IMR-90 (cell line): ENCODE measurements at places on chromosomes 3 and 15.

- DNase-seq, result no peak
Observed at GRCh38 chr3:101996832-101997231, 147.5 kb downstream of the NFKBIZ start.

- DNase-seq, result no peak
Observed at GRCh38 chr3:172033396-172033795, 6.0 kb upstream of the FNDC3B start.

GRCh38 chr3:58164199-58164879 is 46.4 kb downstream of the DNASE1L3 start:
- peak; percentile 81 for DNase-seq

DNA sequence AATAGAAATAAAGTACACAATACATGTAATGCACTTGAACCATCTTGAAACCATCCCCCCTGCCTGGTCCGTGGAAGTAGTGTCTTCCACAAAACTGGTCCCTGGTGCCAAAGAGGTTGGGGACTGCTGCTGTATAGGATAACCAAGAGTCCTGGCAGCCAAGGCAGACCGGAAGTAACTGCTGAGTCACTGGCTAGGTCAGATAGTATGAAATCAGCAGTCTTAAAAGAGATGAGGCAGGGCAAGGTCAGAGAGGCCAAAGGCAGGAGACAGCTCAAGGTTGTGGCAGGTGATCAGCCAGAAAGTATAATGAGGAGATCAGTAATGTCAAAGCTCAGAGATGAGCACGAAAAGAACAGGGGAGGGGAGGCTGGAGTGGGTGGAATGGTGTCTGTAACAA is 60.2 kb downstream of the MAP3K13 start:
- peak; percentile 35 for DNase-seq

GRCh38 chr15:67927501-67928168 is 87.8 kb upstream of the RNU6-1 start:
- DNase-seq, result peak; percentile 97

DNA sequence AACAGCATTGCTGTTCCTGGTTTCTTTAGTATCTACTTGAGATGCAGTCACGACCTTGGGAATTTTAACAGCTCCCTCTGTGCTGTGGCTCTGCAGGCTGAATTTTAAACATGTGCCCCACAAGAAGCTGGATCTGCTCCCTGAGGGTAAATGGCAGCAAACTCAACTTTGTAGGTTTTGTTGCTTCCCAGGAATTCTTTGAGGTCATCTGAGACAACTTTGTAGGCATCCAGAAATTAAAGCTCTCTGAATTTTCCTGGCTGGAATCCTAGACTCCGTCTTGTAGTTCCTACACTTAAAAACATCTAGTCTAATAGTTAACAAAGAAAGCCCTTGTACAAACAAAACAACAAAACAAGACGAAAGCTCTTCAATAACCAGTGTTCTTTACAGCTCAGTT is 366.3 kb downstream of the FEZF2 start:
- DNase-seq, result peak; percentile 5

GRCh38 chr3:153967260-153967659 is 153.9 kb upstream of the ARHGEF26 start:
- no peak for DNase-seq

- peak; percentile 13 for DNase-seq
Observed at GRCh38 chr3:99012051-99012450, 110.6 kb upstream of the DCBLD2 start.

DNA sequence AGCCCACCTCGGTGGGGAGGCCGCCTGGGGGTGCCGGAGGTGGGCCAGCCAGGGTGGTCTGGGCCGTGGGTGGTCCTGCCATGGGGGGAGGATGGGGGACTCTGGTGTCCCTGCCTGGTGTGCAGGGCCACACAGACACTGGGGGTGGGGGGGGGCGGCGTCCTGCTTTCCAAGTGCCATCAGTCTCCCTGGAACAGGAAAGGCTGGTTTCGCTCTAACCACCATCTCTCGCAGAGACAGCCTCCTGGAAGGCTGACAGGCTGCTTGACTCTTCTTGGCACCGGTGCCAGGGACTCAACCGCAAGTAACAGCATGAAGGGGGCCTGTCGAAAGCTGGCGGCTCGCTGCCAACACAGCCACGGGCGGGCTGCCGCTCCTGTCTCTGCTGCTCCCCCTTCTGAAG is 40.3 kb downstream of the RGMA start:
- DNase-seq, result no peak

- DNase-seq, result no peak
Observed at GRCh38 chr3:9064850-9065249, 101.6 kb upstream of the RAD18 start.

GRCh38 chr3:13884851-13885703 is 5.2 kb upstream of the WNT7A start:
- no peak for DNase-seq

GRCh38 chr3:12841149-12841969 is at the start of gene RPL32:
Gene RPL32, minus strand, starts transcription at chr3:12841565. Its CDS starts 1,328 bp downstream, at chr3:12840237.
- peak; percentile 96 for DNase-seq

DNA sequence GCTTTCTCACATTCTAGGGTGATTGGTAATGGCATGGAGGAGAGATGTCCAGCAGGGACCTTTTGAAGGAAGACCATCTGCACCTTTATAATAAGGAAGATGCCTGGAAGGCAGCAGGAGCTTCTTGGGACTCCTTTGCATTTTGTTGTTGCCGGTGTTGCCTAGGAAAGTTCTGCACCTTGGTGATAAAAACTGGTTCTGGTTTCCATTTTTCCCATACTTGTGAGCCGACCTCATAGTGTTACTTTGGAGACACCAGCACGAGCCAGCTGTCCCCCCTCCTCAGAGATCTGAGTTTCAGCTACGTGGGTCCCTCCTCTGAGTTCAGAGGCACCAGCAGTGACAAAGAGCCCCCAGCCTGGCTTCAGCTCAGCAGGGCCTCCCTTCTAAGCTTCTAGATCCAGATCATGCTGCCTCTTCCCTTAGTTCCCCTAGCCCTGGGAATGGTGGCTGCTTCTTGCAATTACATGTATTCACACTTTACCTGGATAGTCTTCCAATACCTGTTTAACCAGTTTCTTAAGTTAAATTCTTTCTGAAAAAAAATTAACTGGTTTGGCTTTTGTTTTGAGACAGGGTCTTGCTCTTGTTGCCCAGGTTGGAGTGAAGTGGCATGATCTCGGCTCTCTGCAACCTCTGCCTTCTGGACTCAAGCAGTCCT is 18.0 kb upstream of the FSTL1 start:
- no peak for DNase-seq

GRCh38 chr3:115113367-115113766 is 33.7 kb downstream of the ZBTB20 start:
- DNase-seq, result peak; percentile 46
